Activated T-helper 17 cell treated with anti-CD3 and anti-CD28 coated beads, Interleukin-2, amount 50 U/mL, for 72 hours (primary cell): ENCODE measurements at places on chromosomes 12 and 14. TPM values are rescaled to one million over a fixed set of nuclear protein-coding genes. Genes with fewer than 3 reads are reported as not detected.
A peak's percentile ranks its signal among the peaks of the same experiment; 100 is the strongest.

DNA sequence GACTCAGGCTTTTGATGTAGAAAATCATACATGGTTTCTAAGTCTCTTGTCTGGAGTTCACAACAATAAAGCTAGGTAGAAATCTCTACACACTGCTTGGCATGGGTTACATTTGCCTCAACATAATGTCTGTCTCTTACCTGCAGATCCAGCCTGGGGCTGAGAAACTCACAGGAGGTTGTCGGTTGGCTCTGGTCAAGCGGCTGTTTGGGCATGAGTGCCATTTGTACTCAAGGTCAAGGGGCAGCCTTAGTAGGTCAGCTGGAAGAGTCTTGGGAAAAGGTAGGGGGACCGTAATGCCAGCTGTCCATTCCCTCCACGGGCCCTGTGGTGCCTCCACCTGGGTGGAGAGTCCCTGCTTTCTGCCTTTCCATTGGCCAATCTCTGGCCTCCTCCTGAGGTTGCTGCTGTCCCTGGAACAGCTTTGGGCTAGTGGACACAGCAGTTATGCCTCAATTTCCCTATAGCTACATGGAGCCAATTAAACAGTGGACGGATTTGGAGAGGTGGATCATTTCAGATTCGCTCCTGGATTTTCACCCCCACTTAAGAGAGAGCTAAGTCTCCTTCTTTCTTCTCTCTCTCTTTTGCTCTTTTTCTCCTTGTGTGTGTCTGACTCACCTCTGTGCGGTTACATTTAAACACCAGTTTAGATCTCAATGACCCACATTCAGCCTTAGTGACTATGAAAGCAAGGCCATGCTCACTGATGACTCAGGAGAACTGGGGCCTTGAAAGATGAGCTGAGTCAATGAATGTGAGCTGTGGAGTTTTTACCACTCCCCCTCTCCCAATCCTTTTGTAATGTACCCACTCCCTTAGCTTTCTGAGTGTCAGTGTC is 132.8 kb upstream of the HIF1A start:
- peak; percentile 93 for ATAC-seq

DNA sequence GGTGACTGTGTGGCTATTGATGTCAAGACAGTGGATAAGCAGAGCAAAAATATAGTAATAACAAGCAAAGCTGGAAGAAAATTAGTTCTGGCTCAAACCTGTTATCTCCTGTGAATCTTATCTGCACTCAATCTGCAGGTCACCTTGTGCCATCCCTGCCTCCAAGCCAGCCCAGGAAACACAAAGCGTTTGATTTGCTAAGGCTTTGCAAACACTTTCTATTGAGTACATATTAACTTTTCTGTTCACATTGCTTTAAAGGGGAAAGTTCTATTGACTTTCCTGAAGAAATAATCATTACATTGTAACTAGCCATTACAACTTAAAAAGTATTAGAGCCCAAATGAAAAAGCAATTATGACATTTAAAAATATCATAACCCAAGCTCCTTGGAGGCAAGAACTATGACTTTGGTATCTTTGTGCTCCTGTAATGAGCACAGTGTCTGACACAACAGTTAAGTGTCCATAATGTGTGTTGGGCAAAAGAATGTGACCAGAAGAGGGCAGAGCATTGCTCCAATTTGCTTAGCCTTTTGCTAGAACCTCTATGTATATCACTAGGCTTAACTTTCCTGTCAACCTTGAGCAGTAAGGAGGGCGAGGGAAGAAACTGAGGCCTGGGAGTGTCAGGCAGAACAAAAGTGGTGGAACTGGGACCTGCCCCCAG is 24.7 kb downstream of the SERPINA3 start:
- ATAC-seq: no peak

DNA sequence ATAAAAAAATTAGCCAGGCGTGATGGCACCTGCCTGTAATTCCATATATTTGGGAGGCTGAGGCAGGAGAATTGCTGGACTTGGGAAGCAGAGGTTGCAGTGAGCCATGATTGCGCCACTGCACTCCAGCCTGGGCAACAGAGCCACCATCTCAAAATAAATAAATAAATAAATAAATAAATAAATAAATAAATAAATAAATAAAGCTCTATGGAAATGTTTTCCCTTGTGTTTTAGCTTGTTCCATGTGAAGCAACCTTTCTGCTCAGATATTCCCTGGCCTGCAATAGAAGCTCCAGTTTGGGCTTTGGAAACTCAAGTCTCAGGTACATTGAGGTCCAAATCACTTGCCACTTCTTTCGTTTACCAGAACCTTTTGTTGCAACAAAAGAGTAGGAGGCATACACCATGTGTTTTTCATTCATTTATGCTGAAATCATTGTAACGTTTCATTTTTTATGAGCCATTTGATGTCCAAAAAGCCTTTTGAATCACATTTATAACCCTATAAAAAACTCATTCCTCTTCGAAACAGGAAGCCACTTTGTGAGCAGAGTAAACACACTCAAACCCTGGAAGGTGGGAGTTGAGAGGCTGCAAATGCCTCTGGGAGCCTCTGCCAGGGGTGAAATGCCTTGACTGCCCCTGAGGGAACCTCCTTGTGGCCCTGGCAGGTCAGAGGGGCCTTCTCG is 376.6 kb upstream of the TBX3 start:
- ATAC-seq: no peak

DNA sequence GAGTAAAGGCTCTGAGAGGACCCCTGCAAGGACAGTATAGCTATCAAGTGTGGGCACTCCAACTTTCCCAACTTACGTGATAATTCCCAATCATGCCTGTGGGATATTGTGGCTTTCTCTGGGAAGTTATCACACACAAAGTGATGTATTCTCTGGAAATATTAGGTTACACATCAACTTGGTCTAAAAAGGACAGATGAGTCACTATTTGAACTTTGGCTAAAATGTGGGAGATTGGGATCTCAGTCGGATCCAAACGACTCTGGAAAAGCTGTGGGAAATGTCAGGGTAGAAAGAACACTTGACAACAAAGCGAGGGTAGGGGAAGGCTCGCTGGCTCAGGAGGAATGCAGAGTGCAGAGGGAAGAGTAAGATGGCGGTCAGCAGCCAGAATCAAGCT is 1048.9 kb downstream of the BCL11B start:
- ATAC-seq: no peak

DNA sequence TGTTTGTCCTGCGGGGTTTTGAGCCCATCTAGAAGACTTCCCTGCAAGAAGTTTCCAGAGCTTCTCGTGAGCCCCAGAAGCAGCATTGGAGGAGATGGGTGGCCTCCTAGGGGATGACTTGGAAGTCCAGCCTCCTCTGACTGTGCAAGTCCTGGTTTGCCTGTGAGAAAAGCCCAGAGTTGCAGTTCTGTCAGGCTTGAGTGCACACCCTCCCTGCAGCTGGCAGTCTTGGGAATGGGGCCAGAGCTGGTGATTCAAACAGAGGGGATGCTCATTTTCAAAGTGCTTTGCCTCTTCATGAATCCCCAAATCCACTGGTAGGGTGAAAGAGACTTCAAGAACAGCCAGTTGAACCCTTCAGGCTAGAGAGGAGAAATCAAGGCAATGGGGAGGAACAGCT is 3.9 kb upstream of the PPP1R1A start:
- no peak for ATAC-seq

DNA sequence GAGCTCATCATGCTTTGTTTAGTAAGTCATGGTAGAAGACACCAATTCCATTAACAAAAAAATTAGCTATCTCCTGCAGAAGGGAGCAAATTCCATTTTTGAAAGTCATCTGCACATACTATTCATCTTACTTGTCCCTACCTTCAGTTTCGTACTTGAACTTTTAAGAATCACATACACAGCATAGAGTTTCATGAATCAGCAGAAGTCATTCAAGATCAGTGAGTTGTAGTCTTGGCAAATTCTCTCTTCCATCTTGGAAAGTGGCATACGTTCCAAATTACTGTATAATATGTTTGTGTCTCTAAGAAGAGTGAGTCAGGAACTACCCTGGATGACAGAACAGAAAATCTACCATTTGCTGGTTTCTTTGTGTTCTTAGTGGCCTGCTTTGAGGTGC is 14.1 kb downstream of the VRK1 start:
- no peak for ATAC-seq

The PRB2 gene
- not detected for total RNA-seq

The OASL gene
- total RNA-seq: 4.0 TPM

The CYP46A1 gene
- total RNA-seq: 0.16 TPM

The RNF212B gene
- total RNA-seq: not detected

The LIN52 gene
- 19.7 TPM for total RNA-seq

The RNASE4 gene
- total RNA-seq: 6.1 TPM

The SSTR1 gene
- not detected for total RNA-seq

The DENND5B gene
- 0.58 TPM for total RNA-seq
